ENCODE measurements at places on chromosomes 11 and 22.

- DNase-seq = no peak
These were observed 47.0 kb downstream of the GAB2 start for GRCh38 chr11:78370406-78371172.

GRCh38 chr11:17845431-17845881, 110.9 kb downstream of the KCNC1 start:
- DNase-seq = no peak

GRCh38 chr22:46460857-46461256, 76.6 kb downstream of the CELSR1 start:
- peak; percentile 83 for DNase-seq

- DNase-seq = no peak
These were observed 712.5 kb downstream of the BRD1 start for GRCh38 chr22:49115197-49115596.

DNA sequence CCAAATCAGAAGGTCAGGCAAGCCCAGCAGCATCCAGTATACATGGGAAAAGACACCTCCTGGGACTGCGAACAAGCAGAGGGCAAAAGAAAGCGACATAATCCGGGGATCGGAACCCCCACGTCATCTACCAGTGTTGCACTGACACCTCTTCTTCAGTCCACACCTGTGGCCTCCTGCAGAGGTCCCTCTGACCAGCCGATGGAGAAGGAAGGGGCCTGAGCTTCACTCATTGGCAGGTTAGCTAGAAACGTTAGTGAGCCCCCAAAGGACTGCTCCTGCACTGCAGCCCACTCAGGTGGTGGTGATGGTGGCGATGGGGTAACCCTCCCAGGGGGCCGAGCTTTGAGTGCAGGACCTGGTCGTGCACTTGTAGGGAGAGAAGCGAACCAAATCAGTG, 22.1 kb downstream of the ASCL2 start:
- no peak for DNase-seq

DNA sequence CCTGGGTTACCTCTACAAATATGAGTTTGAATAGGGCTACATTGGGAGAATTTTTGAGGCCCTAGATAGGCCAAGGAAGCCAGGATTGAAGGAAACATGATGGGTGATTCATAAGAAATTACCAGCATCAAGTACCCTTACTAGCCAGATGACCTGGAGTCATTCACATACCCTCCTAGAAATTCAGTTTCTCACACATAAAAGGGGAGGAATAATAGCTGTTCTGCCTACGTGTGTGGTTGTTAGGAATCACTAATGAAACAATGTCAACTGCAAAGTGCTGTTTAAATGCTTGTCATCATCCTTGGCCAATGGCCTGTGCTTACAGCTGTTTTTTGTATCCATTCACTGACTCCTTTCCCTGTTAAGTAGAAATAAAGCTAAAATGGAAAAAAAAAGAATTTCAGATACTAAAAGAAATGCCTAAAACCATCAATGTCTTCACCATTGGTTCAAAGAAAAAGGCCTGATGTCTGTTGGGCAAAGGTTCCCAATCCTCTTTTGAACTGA, 114.4 kb downstream of the NCAM1 start:
- no peak for DNase-seq

DNA sequence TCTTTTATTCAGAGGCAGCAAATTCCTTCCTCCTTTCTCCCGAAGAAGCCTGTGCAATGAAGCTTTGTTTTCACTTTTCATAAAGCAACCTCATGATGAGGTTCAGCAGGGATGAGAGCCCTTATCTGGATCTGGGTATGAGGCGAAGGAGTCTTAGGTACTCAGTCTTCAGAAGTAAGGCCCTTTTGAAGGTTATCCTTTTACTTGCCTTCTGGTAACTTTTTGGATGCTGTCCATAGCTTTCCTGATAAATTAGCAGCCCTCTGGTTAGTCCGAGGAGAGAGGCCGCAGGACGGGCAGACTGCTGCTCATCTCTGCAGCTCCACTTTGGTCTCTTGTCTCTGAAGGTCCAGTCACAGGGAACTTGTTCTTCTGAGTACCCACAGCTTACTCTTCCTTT, 1.1 kb downstream of the TRIM22 start:
- DNase-seq = no peak

GRCh38 chr11:123616505-123617198, 37.8 kb downstream of the SCN3B start:
- DNase-seq = peak; percentile 24

GRCh38 chr22:33139937-33140336, 81.8 kb upstream of the SYN3 start:
- DNase-seq = no peak

- DNase-seq = no peak
These were observed 24.6 kb downstream of the DCPS start for GRCh38 chr11:126328444-126328843.

GRCh38 chr11:110337570-110338193, 41.3 kb upstream of the RDX start:
- no peak for DNase-seq

DNA sequence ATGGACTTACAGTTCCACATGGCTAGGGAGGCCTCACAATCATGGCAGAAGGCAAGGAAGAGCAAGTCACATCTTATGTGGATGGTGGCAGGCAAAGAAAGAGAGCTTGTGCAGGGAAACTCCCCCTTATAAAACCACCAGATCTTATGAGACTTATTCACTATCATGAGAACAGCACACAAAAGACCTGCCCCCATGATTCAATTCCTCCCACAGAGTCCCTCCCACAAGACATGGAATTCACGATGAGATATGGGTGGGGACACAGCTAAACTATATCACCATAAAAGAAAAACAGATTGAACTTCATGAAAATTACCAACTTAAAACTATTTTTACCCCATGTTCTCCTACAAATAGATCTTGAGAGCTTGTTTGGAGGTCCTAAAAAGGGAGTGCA, 19.6 kb downstream of the ENTHD1 start:
- DNase-seq = no peak

GRCh38 chr11:128398517-128399250, 188.7 kb downstream of the ETS1 start:
- no peak for DNase-seq

DNA sequence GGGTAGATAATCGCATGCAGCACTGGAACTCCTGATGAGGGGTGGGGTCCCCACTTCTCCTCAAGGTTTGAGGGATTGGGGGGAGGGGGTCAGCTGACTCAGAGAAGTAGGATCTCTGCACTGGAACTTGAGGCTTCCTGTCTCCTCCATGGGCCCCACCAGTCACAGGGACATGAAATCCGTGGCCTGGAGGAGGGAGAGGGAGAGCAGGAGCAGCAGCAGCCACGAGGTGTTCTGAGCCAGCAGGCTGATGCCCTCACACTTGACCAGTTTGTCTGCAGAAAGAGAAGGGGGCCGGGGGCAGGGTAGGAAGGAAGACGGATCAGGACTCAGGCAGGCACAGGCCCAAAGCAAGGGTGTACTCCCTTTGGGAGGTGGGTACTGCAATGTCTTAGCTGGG, 3.7 kb downstream of the THY1 start:
- DNase-seq = no peak

- peak; percentile 89 for DNase-seq
These were observed 929 bp upstream of the SLC35E4 start for GRCh38 chr22:30634471-30635233.

GRCh38 chr22:20509344-20510047, 2.1 kb downstream of the MED15 start:
- DNase-seq = no peak

- DNase-seq = no peak
These were observed 397.0 kb downstream of the NTM start for GRCh38 chr11:131767421-131767820.

DNA sequence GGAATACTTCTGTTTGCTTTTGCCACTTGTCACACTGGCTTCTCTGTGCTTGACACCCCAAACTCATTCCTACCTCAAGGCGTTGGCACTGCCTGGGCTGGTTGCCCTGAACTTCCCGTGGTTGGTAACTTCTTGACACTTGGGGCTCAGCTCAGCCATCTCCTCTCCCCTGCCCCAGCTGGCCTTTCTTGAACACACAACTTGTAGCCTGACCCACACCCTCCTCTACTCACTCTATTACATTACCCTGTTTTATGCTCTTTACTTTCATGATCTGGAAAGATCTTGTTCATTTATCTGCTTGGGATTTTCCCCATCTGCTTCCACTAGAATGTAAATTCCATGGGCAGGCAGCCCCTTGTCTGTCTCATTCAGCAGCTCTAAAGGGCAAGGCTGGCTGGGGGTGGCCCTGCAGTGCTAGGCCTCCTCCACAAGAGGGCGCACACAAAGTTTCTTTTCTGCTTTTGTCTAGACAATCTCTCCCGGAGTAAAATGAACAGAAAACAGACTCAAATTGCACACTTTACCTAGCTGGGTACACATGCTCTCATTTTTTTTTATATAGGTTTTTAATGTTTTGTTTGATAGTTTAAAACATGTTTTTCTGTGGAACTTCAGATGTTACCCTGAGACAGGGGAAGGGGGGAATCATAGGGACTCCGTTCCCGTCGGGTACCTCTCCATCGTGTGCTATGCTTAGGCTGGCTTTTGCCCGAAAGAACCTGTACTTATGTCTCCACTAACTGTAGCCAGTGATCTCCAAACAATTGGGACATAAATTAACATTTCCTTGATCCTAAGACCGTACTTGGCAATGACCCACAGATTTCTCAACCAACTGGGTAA, 16.4 kb upstream of the MRGPRX2 start:
- DNase-seq = peak; percentile 73

DNA sequence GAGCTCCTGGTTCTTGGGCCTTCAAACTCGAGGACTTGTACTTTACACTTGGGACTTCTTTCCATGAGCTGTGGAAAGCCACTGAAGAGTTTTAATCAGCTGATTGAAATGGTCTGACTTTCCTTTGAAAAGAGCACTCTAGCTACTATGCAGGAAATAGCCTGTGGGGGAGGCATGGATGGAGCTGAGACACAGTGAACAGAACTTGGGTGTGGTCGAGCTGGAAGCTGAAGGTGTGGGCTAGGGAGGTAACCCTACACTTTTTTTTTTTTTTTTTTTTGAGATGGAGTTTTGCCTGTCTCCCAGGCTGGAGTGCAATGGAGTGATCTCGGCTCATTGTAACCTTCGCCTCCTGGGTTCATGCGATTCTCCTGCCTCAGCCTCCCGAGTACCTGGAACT, 17.5 kb upstream of the CAPRIN1 start:
- no peak for DNase-seq

DNA sequence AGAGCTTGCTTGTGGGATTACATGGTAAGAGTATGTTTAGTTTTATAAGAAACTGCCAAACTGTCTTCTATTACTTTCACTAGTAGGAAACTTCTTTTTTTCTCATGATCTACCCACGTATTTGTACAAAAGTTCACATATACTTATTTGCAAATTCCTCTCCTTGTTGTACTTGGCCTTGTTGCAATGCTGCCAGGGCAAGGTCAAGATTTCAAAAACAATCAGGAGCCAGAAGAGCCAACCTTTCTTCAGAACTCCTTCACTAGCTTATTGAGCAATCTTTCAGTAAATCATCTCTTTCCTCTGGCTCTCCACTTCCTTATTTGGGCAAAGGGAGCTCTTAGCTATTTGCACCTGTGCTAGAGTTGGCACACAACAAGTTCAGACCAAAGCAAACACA, 9.7 kb downstream of the SRSF8 start:
- DNase-seq = no peak

GRCh38 chr11:6476571-6476970, 2.8 kb upstream of the TRIM3 start:
- no peak for DNase-seq

- DNase-seq = no peak
These were observed 14.6 kb downstream of the SPECC1L start for GRCh38 chr22:24285245-24285644.
